ENCODE measurements at places on chromosomes 12 and 14.

DNA sequence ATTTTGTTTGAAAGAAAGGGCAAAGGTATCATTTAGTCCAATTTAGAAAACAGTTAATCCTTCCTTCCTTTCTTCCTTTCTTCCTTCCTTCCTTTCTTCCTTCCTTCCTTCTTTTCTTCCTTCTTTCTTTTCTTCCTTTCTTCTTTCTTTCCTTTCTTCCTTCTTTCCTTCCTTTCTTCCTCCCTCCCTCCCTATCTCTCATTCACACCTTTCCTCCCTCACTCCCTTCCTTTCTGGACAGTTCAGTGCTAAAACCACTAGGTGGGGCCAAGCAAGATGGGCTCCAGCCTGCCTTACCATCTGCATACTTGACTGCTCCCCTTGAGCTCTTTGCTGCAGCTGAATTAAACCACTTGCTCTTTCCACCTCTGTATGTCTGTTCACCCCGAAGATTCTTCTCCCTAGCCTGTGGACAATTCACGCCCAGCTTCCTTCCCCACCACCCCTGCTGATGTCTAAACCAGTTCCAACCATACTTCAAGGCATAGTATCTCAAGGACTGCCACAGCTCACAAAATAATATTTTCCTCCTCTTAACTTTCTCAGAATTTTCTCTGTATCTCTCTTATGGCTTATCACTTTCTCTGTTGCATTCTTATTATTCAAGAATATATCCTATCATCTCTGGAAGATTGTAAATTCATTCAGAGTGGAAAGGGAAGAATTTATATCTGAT, 78.0 kb downstream of the DBX2 start:
- DNase-seq: no peak

GRCh38 chr12:58750484-58750883, 169.8 kb downstream of the LRIG3 start:
- DNase-seq: no peak

GRCh38 chr14:35286707-35287106, 5.5 kb upstream of the PSMA6 start:
- DNase-seq: no peak

DNA sequence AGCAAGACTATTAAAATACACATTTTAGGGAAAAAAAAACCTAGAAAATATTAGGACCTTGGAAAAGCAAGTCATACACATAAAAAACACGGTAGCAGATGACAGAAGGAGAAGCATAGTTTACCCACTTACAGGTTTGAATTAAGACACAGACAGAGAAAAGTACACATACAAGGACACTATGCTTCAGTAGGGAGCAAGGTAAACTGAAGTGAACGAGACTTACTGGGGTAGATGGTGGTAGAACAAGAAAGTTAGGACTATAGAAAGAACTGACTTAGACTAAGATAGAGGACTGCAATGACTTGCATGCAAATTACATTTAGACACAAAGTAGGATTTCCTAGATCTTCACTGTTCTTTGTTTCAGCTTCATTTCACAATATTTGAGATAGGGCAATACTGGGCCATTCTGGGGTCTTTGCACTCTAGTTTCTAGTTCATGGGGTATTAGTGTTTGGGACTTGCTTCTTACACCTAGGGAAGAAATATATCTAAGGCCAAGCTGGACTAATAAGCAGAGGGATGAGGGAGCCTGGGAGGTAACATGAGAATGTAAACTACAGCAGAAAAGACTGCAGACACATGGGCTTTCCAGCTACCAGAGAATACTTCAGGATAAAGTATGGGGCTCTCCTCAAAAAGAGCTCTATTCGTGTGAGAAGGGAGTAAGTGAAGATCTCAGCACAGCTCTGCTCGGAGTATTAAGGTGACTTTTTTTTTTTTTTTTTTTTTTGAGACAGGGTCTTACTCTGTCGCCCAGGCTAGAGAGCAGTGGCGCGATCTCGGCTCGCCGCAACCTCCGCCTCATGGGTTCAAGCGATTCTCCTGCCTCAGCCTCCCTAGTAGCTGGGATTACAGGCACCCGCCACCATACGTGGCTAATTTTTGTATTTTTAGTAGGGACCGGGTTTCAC, 27.7 kb upstream of the STAC3 start:
- no peak for DNase-seq

DNA sequence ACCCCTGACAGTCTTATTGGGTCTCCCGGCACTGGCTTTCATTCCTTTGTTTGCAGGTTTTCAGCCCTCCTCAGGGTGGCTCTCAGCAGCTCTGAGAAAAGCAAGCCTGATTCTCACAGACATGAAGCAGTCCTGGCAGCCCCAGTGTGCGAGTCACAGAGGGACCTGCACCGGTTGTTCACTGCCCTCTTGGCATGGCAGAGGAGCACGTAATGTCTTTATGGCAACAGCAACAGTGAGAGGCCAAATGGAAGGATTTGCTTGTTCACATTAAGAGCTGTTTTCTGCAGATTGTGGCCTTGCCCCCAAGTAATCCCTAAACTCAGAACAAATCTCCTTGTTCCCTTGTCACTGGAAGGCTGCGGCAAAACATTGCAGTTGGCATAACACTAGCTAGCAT, 3.4 kb downstream of the KCNA5 start:
- no peak for DNase-seq

GRCh38 chr12:116547955-116548501, 11.2 kb upstream of the MAP1LC3B2 start:
- no peak for DNase-seq

- DNase-seq: no peak
These were observed 49.7 kb upstream of the FICD start for GRCh38 chr12:108465417-108465816.

Measured in CD8-positive, alpha-beta memory T cell (primary cell).